Stimulated activated naive B cell treated with anti-CD40 and anti-IgM and Interleukin-4, amounts not matched to agents 10 μg/mL and 1 μg/mL and 100 μg/mL, for 72 hours (primary cell): ENCODE measurements at places on chromosomes 16 and 17.

DNA sequence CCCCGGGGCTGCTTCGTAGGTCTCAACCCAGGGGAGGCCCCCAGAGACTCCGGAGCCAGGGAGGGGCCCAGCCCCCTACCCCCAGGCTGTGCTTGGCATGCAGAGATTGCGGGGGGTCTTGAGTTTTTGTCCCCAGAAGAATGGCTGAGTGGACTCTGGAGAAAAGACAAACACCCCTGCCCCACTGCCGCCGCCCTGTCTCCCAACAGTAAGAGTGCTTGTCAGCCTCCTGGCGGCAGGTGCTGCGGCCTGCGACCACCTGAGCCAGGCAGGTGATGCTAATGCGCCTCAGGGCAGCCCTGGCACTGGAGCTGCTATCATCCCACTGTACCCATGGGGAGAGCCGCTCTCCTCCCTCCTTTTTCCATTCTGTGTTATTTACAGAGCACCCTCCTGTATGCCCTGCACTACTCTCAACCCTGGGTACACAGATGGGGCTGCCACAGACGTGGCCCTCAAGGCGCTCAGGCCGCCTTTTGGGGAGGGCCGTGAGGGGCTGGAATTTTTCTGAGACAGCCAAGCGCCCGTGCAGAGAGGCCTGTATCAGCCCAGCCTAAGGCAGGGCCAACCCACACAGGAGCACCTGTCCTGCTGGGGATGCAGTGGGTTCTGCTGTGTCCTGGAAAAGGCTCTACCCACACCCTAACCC is 2.6 kb upstream of the IL17C start:
- DNase-seq = no peak

GRCh38 chr16:70294385-70295025 is 4.5 kb upstream of the DDX19B start:
- no peak for DNase-seq

- no peak for DNase-seq
Measured at GRCh38 chr17:39636587-39636926, 387 bp upstream of the STARD3 start.

DNA sequence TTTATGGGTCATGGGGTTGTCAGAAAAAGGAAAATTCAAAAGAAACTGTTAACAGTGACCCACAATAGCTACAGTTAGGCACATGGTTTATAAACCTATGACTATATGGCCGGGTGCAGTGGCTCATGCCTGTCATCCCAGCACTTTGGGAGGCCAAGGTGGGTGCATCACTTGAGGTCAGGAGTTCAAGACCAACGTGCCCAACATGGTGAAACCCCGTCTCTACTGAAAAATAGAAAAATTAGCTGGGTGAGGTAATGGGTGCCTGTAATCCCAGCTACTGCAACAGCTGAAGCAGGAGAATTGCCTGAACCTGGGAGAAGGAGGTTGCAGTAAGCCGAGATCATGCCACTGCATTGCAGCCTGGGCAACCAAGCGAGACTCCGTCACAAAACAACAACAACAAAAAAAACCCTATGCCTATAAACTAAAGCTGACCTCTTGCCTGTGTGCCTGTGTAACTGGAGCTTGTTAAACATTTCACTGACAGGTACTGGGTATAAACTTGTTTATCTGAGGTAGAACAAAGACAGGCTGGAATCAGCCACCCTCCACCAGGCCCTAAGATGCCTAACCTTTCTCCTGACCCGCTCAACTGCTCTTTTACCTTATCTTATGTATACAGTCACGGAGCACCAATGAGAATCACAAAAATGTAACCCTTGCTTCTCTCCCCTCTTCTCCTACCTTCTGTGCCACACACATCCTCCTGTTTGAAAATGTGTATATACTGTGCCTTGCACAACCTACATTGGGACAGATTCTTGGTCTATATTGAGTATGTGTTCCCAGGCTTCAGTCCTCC is 62.9 kb upstream of the ATF7IP2 start:
- no peak for DNase-seq

GRCh38 chr17:45342871-45343526 is 26.2 kb upstream of the MAP3K14 start:
- DNase-seq = no peak

- no peak for DNase-seq
Measured at GRCh38 chr16:67936124-67936879, at the start of gene PSMB10. PSMB10 (minus strand) TSS chr16:67936850; CDS start chr16:67936749, 101 bp downstream.

DNA sequence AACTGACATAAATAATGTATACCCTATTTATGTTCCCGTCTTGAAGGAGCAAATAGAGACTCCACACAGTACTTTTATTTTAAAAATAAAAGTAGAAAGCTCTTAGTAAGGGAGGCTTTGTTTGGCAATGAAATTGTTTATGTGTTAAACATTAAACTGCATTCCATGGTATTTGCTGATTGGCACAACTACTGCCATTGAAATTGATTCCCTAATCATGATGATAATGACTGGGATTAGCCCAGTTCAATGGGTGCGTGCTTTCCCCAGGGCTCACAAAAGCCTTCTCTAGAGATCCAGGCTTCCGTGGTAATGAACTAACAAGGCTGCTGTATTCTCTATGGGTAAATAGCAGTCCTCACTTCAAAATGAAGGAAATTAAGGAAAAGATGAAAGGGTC is 67.5 kb downstream of the GPRC5B start:
- DNase-seq = no peak

DNA sequence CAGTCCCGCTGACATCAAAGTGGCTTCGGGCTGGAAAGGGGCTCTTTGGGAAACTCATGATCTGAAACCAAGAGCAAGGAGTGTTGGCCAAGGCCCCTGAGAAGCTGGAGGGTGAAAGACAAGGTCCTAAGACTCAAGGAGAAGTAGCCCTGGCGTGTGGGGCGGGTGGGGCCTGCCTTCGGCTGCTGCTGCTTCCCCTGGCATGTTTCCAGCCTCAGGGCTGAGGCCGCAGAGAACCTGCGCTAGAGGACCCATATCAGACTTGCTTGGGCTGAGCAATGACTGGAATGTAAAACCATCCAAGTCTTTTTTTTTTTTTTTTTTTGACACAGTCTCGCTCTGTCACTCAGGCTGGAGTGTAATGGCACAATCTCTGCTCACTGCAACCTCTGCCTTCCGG is 67.5 kb upstream of the GCSH start:
- no peak for DNase-seq

GRCh38 chr17:49964303-49964768 is 4.7 kb upstream of the DLX4 start:
- DNase-seq = no peak

DNA sequence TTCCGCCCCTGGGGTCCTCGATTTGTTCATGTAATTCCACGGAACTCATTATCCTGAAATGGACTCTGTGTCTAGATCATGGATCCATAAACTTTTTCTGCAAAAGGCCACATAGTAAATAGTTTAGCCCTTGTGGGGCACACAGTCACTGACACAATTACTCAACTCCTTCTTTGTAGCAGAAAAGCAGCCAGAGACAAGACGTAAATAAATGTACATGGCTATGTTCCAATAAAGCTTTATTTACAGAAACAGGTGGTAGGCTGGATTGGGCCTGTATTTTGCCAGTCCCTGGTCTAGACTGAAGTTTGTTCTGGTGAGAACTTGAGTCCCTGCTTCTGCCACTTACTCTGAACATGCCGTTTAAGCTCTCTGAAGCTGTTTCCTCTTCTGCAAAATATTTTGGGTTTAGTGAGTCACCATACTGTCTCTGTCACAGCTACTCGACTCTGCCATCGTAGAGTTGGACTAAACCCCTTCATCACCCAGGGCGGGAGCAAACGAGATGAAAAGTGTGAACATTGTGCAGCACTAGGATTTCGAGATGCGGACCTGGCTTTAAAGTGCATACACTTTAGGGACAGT is 61.9 kb upstream of the FOXF1 start:
- DNase-seq = no peak

- DNase-seq = no peak
Measured at GRCh38 chr17:72393553-72393952, 272.7 kb downstream of the SOX9 start.

DNA sequence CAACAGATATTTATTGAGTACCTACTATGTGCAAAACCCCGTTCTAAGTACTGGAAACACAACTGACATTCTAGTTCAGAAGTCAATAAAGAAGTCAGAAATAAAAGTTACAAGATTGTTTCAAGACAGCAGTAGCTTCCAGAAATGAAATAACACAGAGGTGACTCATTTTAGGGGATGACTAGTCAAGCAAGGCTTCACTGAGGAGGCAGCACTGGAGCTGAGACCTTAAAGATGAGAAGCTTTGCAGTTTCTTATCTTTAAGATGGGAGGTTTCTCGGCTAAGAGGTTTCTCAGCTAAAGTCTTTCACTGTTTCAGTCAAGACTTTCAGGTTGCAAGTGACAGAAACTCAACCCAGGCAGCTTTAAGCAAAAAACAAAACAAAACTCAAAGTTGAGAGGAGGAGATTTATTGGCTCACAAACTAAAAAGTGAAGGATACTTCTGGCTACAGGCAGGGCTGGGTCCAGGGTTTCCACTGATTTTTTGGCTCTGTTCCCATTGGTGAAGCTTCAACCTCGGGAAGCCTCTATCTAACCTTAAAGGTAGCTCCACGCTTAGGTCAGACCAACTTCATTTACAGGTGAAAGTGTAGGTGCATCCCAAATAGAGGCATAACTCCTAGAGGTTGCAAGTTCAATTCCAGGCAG is 7.4 kb upstream of the MMP2 start:
- no peak for DNase-seq

GRCh38 chr16:80974649-80975376 is 31.9 kb downstream of the CMC2 start:
- DNase-seq = no peak

- peak; percentile 78 for DNase-seq
Measured at GRCh38 chr16:2927010-2927646, 15.4 kb downstream of the FLYWCH1 start.

DNA sequence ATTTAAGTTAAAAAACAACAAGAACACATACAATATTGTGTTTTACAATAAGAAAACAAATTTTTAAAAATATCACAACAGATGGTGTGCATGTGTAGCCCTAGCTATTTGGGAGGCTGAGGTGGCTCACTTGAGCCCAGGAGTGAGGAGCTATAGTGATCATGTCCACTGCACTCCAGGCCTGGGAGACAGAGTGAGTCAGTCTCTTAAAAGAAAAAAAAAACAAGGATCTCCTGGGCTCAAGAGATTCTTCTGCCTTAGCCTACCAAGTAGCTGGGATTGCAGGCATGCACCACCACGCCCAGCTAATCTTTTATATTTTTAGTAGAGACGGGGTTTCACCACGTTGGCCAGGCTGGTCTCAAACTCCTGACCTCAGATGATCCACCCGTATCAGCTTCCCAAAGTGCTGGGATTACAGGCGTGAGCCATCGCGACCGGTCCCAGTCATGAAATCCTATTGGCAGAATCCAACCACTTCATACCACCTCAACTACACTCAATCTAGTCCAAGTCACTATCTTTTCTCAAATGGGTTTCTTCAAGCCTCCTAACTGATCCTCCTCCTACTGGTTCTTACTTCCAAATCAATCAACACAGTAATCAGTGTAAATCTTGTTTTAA is 55.0 kb downstream of the STH start:
- no peak for DNase-seq

- no peak for DNase-seq
Measured at GRCh38 chr16:10123141-10123540, 59.1 kb downstream of the GRIN2A start.

GRCh38 chr17:64778240-64779097 is 116.4 kb upstream of the SMURF2 start:
- no peak for DNase-seq
